Temporal lobe (tissue), 4 donors: ENCODE measurements at places on chromosomes 3 and 15. TPM values are rescaled to one million over a fixed set of nuclear protein-coding genes. Genes with fewer than 3 reads are reported as not detected.

ST8SIA2 gene
- total RNA-seq: 77.4 TPM

TMEM207 gene
- not detected for total RNA-seq

FHIT gene
- 2.0 TPM for total RNA-seq

FBXO40 gene
- under 0.01 TPM for total RNA-seq

EFCC1 gene
- total RNA-seq: 0.25 TPM

WWTR1 gene
- 11.3 TPM for total RNA-seq

LARP6 gene
- 10.8 TPM for total RNA-seq

MCTP2 gene
- 0.74 TPM for total RNA-seq

OR5K2 gene
- not detected for total RNA-seq

ZNF35 gene
- 17.7 TPM for total RNA-seq

HHATL gene
- total RNA-seq: not detected

GREM1 gene
- 8.1 TPM for total RNA-seq

ZBTB47 gene
- 14.0 TPM for total RNA-seq

NUP210 gene
- total RNA-seq: 7.6 TPM

GOLGA8T gene
- 0.49 TPM for total RNA-seq

STAC gene
- total RNA-seq: 3.9 TPM

ALDH1A2 gene
- total RNA-seq: 4.9 TPM

CCR8 gene
- total RNA-seq: not detected

CX3CR1 gene
- total RNA-seq: 5.9 TPM

ACTC1 gene
- 0.25 TPM for total RNA-seq

UNC13C gene
- total RNA-seq: 10.8 TPM

SLC9C1 gene
- total RNA-seq: 0.25 TPM

APOD gene
- total RNA-seq: 7.4 TPM

ZNF660 gene
- 11.3 TPM for total RNA-seq

FAM227B gene
- 3.7 TPM for total RNA-seq

TBC1D5 gene
- 66.6 TPM for total RNA-seq

CHRM5 gene
- 1.2 TPM for total RNA-seq

TGM5 gene
- not detected for total RNA-seq

C15orf39 gene
- total RNA-seq: 0.98 TPM

CIB2 gene
- 23.6 TPM for total RNA-seq

CEP19 gene
- total RNA-seq: 6.9 TPM

ARGFX gene
- total RNA-seq: not detected

COL8A1 gene
- total RNA-seq: 3.4 TPM

DUOX2 gene
- not detected for total RNA-seq
